NCI-H1417 (cell line): ENCODE measurements at places on chromosomes 13 and 19.

GRCh38 chr13:78742659-78743058, 83.7 kb upstream of the OBI1 start:
- DNase-seq: no peak

DNA sequence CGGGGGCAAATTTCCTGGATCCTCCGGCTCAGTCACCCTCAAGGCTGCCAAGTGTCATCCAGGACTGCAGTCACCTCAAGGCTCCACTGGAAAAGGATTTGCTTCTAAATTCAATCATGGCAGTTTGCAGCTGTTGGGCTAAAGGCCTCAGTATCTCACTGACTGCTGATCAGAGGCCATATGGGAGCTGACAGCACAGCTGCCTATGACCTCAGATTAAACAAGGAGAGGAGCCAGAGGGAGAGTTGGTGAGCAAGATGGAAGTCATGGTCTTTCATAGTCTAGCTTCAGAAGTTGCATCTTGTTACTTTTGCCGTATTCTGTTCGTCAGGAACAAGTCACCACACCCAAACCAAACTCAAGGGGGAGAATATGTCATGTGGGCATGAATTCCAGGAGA, 849.7 kb downstream of the UQCRFS1 start:
- DNase-seq: no peak

DNA sequence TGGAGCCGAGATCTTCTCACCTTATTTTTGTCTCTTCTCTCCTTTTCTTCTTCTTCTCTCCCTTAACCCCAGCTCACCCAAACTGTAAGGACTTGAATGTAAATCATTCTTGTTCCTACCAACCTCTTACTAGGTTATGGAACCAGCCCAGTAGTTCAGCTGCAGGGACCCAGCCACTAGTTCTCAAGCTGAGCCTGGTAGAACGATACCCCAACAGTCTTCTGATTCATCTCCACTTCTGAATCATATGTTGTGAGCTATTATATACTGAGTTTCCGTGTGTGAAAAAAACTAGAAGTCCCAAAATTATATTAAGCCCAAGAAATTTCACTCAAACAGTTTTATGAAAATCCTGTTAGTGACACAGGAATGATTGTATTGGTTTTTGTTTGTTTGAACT, 67.7 kb downstream of the DCT start:
- DNase-seq: no peak

- no peak for DNase-seq
Measured at GRCh38 chr13:28434926-28435325, 60.0 kb downstream of the FLT1 start.

DNA sequence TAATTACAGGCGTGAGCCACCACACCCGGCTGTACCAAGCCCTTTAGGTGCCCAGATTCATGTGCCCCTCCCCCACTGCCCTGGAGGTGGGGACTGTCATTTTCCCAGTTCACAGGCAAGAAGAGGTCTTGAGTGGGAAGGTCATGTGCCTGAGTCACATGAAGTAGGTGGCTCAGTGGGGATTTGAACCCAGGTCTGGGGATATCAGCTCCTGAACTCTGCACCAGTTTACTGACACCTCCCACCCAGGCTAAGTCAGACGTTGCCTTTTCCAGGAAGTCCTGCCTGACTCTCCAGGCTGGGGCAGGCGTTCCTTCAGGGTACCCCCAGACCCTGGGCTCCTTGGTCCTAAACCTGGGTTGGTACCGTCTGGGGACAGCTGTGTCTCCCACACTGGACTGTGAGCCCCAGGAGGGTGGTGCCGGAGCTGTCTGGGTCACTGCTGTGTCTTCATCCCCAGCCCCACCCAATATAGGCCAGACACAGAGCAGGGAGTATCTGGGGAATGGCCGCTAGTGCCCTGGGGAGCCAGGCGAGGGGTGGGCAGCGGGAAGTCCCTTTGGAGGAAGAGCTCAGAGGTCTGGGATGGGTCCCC, 8.6 kb downstream of the VASP start:
- no peak for DNase-seq

GRCh38 chr13:40388617-40389016, 277.8 kb downstream of the FOXO1 start:
- no peak for DNase-seq

DNA sequence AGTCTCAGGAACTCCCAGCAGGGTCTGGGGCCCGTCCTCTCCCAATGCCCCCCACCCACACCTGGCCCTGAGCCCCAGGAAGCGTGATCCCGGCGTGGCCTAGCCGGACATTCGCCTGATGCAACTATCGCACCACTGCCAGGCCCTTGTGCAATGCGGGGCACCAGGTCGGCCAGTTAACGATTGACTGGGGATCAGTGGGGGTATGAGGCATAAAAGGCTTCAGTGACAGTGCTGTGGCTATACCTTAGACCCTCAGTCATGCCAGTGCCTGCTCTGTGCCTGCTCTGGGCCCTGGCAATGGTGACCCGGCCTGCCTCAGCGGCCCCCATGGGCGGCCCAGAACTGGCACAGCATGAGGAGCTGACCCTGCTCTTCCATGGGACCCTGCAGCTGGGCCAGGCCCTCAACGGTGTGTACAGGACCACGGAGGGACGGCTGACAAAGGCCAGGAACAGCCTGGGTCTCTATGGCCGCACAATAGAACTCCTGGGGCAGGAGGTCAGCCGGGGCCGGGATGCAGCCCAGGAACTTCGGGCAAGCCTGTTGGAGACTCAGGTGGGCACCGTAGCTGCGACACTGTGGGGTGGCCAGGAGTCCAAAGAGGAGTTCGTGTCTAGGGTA, at the start of gene ANGPTL8:
TSS of gene ANGPTL8 (plus strand) at position 243 of the 624 bp plus-strand sequence. CDS start at position 262, 19 bp downstream.
- no peak for DNase-seq

GRCh38 chr13:23918208-23918607, 20.9 kb upstream of the C1QTNF9B start:
- DNase-seq: no peak

GRCh38 chr13:106488076-106488475, 47.4 kb downstream of the EFNB2 start:
- no peak for DNase-seq

DNA sequence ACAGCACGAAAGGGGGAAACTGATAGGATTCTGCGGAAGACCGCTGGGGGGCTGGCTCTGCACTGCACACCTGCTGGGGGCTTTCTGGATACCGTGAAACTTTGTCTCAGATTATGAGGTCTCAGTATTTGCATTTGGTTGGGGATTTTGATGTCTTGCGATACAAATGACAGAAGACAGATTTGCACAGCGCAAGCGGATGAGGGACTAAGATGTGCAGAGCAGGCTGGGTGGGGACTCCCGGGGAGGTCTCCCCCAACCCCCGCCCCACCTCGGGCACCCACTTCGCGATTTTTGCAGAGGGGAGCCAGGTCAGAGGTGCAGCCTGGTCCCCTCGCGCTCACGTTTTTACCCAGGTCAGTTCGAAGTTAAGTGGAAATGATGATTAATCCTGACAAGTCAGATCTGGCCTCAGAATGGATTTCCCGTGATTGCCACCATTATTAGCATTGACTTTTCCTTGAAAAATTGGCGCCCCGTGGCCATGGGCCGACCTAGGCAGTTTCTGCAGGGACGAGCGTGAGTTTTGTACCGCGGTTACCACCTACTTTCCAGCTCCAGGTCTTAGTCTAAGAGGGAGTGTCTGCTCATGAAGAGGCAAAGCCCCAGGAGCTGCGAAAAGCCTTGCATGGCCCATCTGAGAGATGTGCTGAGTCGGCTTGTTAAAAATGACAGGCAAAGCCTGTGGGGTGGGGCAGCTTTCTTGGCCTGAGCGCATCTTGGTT, 1.3 kb upstream of the GJB2 start:
- peak; percentile 2 for DNase-seq

DNA sequence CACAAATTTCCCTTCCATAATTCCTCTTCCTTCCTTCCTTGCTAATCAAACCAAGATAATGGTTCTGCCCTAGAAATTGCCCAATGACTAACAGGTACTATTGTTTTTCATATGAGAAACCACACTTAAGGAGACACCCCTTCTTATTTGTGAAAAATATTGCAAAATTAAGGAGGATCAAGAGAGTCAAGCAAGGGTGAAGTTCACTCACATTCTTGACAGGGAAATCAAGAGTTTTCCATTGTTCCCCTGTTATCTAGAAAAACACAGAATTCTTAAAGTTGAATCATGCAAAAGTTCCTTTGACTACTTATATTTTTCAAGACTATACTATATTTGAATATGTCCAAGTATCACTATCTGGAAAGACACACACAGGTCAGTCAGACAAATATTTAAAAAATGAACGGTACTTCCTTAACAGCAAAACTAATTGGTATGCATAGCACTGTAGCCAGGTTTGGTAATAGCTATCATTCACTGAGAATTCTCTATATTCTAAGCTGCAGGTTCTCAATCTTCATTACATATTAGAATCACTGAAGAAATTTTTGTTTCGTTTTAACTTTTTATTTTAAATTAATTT, 897.2 kb downstream of the DIAPH3 start:
- no peak for DNase-seq

- DNase-seq: no peak
Measured at GRCh38 chr19:6272411-6272791, 7.4 kb downstream of the MLLT1 start.

DNA sequence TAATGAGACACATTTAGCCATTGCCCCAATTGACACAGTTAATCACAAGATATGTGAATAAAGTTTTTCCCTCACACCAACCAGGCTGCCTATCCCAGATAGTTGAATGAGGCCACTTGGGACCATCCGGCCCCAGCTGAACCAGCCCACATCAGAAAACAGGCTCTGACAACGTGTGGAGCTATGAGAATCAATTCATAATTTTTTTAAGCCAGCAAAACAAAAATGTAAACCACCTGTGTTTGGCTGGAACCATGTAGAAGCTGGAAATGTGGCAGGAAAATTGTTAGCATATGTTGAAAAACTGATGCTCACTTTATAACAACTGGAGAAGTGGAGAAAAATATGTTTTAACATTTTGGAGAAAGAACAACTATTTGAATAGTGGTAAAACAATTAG, 1161.3 kb downstream of the SLITRK1 start:
- DNase-seq: no peak

GRCh38 chr13:50855681-50856080, 12.2 kb upstream of the DLEU7 start:
- DNase-seq: no peak

DNA sequence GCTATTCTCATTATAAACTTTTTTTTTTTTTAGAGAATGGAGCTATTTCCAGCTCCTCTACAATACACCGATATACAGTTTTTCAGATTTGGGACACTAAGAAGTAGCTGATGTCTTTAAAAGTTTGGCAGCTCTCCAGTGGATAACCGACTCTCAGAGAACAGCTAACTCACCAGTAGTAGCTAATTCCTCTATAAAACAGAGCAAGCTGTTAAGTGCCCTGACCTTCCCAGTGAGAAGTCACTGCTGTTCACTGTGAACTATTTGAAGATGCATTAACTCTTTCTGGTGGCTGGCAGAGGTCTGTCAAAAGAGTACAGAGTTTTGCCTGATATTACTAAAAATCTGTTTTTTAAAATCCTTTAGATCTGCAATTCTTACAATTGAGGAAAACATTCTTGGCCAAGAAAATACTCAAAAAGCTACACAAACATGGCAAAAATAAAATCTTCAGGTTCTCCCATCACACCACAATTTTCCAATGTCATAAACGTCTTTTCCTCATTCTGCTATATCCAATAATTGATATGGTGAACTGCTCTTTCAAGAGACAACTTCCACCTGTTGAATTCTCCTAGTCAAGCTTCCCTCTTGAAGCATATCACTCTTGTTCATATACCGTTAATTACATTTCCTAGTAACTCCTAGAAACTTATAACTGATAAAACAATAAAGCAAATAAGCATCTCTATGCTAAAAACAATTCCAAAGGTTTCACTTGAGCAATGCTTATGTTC, 44.2 kb downstream of the TBC1D4 start:
- DNase-seq: no peak

GRCh38 chr13:105519771-105520170, 1015.7 kb downstream of the EFNB2 start:
- no peak for DNase-seq

DNA sequence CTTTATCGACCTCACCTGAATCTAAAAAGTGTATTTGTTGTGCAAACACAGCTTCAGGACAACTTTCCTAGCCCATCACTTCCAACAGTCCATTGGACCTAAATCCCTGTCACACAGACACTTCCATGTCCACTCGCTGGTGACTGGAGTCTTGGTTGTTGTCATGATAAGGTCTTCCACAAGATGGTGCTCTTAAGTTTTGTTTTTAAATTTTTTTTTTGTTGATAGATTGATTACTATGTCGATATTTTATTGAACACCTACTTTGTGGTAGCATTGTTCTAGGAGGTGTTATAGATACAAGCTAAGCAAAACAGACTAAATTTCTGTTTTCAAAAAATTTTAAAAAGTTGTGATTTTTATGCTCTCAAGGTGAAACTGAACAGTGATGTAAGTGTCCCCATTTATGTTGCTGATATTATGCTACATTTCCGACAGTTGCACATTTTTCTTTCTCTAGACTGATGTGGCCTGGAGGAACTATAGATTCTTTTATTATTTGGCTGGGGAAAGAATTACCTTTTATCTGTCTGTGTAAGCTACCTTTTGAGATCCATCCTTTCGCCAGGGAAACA, 8.1 kb upstream of the ERICH6B start:
- DNase-seq: peak; percentile 14

DNA sequence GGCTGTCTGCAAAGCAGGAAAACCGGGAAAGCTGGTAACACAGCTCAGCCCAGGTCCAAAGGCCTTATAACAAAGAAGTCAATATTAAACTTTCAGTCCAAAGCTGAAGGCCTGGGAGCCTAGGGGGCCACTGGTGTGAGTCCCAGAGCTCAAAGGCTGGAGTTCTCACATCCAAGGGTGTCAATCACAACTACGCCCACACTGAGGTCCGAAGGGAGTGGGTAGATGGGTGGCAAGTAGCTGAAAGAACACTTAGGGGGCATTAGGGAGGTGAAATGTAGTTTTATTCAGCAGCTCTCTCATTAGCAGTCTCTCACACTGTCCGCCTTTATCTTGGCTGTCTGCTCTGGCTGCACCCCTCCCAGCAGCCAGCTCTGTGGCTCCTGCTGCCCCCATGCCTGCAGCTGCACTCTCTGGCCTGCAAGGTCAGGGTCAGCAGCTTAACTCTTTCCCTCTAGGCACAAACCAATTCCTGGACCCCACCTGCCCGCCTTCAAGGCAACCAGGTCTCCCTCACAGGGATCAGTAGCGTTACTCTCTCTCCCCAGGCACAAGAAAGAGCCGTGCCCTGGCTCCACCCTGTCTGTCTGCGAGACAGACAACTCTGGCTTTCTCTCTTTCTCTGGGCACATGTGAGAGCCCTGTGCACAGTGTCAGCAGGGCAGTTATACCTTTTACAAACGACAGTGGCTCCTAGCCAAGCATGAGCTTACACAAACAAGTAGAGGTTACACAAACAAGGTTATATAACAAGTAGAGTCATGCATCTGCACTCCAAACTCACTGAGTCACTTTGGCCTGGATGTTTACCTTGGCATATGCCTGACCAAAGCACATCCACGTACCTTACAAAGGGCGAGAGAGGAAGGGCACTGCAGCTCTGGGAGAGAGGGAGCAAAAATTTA, 249.4 kb upstream of the PCDH20 start:
- no peak for DNase-seq

DNA sequence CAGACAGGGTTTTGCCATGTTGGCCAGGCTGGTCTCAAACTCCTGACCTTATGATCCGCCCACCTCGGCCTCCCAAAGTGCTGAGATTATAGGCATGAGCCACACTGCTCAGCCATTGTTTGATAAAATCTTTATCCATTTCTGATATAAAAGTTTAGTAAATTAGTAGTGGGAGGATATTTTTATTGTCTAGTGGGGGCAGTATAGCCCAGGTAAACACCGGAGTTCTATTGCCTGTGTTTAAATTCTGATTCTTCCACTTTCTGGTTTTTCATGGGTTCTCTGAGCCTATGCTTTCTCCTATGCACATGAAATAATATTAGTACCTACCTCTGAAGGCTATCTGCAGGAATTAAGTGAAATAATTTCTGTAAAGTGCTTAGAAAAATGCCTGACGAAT, 20.1 kb upstream of the ARHGEF18 start:
- no peak for DNase-seq

- DNase-seq: no peak
Measured at GRCh38 chr13:105144020-105144419, 1391.4 kb downstream of the EFNB2 start.
